CD4-positive, alpha-beta T cell treated with Interleukin-2 at 100 ng/mL for 4 hours (primary cell): ENCODE measurements at places on chromosomes 7 and 10.

- DNase-seq = no peak
Observed at GRCh38 chr10:71811351-71811750, 38.0 kb upstream of the VSIR start.

DNA sequence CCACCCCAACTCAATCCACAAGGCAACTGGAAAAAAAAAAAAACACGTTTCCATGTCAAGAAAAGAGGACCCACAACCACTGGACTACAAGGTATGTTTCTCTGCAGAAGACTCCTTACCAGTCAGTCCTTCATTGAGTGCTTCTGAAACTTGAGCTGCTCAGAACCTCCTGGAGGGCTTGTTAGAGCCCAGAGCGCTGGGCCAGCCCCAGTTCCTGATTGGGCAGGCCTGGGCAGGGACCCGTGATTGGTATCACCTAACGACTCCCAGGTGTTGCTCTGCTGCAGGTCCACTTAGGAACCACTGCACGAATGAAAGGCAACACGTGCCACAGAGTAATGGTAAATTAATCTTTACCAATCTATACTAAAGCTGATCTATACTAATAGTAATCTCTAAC lies 473 bp upstream of the CCDC201 start:
- no peak for DNase-seq

DNA sequence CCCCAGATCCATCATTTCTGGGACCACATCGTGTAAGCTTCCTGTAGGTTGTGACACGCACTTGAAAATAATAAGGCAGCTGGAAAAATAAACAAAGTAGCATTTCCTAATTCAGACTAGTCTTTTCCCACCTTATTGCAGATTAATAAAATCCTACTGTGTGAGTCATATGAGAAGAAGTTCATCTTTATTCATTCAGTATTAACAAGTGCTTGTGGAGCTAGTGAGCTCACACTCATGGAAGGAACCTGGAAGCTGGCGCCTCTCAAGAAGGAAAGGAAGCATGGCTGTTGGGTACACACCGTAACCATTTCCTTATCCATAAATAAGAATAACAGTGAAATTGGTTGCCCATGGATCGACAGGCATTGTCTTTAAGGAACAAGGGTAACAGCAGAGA lies 152.6 kb upstream of the PFKP start:
- no peak for DNase-seq

DNA sequence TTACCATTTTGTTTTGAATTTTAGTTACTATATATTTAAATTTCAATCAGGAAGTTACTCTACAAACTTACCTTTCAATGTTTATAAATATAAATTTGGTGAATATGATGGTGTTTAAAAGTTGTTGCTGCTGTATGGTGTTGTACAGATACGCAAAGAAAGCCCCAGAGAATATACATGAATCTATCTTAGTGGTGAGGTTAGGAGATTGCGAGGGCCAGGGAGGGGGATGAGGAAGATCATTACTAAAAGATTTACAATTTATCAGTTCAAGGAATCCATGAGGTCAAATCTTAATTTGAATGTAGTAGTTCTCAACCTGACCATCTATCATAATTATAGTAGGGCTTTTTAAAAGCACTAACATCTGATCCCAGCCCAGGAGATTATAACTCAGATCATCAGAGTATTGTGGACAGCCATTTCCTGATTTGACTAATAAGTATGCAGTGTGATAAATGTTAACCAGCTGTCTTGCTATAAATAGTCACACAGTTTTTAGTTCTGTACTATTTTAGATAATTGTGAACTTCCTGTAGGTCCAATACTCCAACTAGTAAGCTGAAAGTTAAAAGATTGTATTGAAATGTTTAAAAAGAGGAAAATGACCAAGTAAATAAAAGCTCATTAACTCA lies 23.6 kb downstream of the FAM3C start:
- peak; percentile 17 for DNase-seq

GRCh38 chr7:129457101-129457500 lies 22.9 kb downstream of the STRIP2 start:
- DNase-seq = no peak
